GM23248 (cell line): ENCODE measurements at places on chromosomes 16 and 17. TPM values are rescaled to one million over a fixed set of nuclear protein-coding genes. Genes with fewer than 3 reads are reported as not detected.

GRCh38 chr17:10605221-10605783 lies 51.8 kb downstream of the MYH3 start:
- DNase-seq = no peak

GRCh38 chr17:40072735-40073346 lies 10.1 kb downstream of the THRA start:
- DNase-seq = peak; percentile 15

- DNase-seq = no peak
These were observed 71.1 kb downstream of the METRNL start for GRCh38 chr17:83150369-83151055.

- DNase-seq = no peak
These were observed 4.4 kb upstream of the CALB2 start for GRCh38 chr16:71354156-71354555.

- DNase-seq = no peak
These were observed 8.6 kb downstream of the XYLT1 start for GRCh38 chr16:17461951-17462729.

- DNase-seq = no peak
These were observed 66.6 kb downstream of the ARSG start for GRCh38 chr17:68357886-68358285.

- DNase-seq = peak; percentile 77
These were observed 8.8 kb downstream of the NFATC3 start for GRCh38 chr16:68093816-68094613.

DNA sequence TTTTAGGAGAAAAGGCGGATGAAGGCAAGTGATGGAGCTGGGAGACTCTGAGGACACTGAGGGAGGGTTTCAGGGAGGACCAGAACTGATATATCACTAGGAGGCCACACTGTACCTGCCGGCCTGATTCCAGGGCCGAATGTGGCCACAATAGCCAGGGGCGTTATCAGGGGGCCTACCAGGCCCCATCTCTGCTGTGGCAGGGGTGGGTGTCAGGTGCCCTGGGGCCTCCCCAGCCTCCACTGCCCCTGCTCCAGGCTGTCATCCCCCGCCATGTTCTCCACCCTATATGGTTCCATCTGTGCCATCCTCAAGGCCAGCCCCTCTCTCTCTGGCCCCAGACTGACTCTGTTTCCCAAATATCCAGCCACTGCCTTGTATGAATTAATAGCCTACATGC lies 246.5 kb downstream of the GSG1L start:
- no peak for DNase-seq

- DNase-seq = no peak
These were observed 78.1 kb upstream of the BRD7 start for GRCh38 chr16:50446861-50447260.

Gene P2RX1
- not detected in 2 replicates for total RNA-seq

Gene CASKIN1
- under 0.01 TPM in 1 of 2 replicates, not detected in the other for total RNA-seq

Gene CPD
- total RNA-seq = 82.5 and 121 TPM in 2 replicates

Gene SLC5A10
- not detected in 2 replicates for total RNA-seq

Gene CACNG3
- not detected in 2 replicates for total RNA-seq
